ENCODE measurements at places on chromosomes 7 and 10.

DNA sequence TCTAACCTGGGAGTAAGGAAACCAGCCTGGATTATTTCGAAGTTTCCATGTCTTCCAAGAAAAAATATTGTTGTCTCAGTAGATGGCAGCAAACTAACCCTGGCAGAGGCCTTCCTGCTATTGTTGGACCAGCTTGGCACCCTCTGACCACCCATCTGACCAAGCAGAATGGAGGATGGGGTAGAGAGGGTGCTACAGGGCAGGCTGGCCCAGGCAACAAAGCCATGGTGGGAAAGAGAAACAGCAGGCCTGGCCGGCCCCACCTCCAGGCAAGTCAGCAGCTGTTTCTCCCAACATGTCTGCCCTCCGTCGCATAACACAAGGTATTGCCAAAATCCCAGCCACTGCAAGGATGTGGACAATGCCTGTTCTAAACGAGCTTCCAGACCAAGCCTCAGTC, 95.0 kb downstream of the FAM53B start:
- DNase-seq, result no peak

GRCh38 chr7:110835849-110836248, 255.1 kb upstream of the LRRN3 start:
- no peak for DNase-seq

GRCh38 chr7:151506901-151507382, 12.8 kb downstream of the RHEB start:
- DNase-seq, result no peak

DNA sequence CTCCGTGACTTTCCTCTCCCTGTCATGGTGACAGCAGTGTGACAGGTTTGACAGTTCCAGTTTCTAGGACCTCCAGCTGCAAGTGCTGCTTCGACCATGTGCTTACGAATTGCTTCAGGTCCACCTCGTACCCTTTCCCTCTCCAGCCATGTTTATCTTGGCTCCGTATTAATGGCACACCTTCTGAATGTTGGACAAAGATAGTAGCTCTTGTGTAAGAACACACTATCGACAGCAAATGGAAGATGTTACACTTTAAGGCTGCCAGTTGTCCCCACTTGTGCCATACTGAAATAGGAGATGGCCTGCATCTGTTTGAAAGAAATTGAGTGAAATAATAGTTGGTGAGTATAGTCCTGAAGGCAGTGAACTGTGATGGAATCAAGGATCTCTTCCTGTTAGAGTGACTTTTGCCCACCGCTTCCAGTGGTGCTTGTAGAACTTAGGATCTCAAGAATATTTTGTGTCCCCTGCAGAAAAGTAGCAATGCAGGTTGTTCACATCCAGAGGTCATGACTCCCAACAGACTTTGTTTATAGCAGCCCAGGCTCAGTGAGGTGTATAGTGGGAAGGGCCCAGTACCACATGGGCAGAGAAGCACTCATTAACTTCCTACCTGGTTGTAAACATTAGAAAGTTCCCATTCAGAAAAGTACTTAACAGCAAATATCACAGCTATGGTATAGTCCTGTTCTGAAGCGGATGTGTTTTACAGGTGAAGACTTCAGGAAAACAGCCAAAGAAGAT, 629.7 kb upstream of the GALNT17 start:
- no peak for DNase-seq

GRCh38 chr10:1536341-1536740, 201.0 kb downstream of the ADARB2 start:
- DNase-seq, result no peak

DNA sequence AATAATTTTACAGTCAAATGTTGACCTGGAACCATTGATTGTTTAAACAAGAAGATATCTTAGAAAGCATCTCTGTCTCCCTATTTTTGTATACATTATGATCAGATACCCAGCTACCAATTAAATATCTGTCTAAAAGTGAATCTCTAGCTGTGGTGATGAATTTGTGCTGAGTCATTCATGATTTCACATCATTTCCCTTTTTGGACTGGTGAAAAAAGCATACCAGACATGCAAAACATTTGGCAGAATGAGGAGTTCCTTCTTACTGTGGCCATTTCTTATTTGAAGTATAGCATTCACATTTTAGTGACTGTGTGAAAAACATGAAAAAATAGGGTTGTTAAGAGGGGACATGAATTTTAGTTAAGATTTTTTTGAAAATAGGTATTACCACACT, 98.0 kb upstream of the GATA3 start:
- DNase-seq, result peak; percentile 22

GRCh38 chr10:128463991-128464760, 338.0 kb upstream of the MKI67 start:
- DNase-seq, result no peak

GRCh38 chr10:114629824-114630730, 28.0 kb downstream of the ABLIM1 start:
- no peak for DNase-seq

GRCh38 chr7:24038993-24039392, 245.0 kb upstream of the NPY start:
- DNase-seq, result no peak

- DNase-seq, result no peak
These were observed 53.1 kb downstream of the CH25H start for GRCh38 chr10:89153971-89154370.

DNA sequence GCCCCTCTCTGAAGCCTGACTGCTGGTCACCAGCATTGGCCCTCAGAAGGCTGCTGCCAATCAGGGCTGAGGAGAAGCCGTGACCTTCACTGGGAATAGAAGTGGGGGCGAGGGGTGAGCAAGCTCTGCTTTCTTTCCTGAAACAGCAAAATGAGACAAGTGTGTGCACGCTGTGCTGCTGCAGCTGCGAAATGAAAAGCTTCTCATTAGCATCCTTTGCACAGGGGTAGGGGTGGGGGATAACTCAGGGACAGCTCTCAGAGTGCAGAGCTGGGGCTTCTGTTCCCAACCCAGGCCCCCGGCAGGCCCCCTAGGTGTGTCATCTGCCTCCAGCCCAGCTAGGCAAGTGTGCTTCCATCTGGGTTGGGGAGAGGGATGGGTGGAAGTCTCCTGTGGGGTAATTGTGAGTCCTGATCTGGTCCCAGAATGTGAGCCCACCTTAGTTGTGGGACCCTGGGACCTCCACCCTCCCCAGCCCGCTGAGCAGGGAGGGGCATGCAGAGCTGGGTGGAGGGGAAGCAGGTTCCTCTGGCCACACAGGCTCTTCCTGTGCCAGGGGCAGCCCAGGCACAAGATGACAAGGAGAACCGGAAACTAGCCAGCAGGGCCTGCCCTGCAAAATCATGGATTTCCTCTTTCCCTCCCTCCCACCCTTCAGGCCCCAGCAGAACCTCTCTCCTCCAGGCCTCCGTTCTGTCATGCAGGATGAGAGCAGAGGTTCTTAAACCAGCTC, 22.2 kb downstream of the ZNF467 start:
- no peak for DNase-seq

DNA sequence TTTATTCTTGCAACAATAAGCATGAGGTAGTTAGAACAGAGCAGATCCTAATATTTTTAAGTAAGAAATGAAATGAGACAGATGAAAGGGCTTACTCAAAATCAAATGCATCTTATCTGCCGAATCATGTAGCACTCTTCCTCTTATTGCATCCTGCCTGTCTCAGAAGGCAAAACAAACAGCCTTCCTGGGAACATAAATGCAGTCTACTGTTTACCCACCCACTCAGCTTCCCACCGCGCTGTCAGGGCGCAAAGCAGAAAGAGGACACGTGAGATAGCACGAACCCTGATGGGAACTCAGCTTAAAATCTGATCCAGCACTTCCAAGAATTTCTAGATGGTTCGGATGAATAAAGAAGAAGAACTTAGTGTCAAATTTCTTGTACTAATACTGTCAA, 114.4 kb upstream of the CDK1 start:
- DNase-seq, result no peak
